Kidney capillary endothelial cell (primary cell): ENCODE measurements at places on chromosomes 13 and 19.
A peak's percentile ranks its signal among the peaks of the same experiment; 100 is the strongest.

GRCh38 chr13:98476106-98476505, 100.8 kb downstream of the STK24 start:
- peak; percentile 37 for DNase-seq

DNA sequence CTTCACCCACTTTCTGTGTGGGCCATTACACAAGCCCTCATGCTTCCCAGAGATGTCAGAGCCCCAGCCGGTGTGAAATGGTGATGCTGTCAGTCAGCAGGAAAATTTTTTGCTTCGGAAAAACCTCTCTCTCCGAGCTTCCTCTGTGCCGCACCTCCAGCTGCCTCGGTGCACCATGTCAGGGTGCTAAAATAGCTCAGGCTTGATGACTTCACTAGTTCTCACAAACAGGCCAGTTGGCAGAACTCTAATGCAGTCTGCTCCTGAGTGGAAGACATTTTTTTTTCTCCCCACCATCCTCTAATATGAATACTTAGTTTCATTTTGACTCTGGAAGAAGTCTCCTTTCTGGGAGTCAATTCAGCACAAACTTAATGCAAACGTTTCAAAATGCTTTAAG, 71.3 kb downstream of the KLF12 start:
- DNase-seq, result no peak

GRCh38 chr19:947707-948539, 22.1 kb downstream of the ARID3A start:
- DNase-seq, result no peak

DNA sequence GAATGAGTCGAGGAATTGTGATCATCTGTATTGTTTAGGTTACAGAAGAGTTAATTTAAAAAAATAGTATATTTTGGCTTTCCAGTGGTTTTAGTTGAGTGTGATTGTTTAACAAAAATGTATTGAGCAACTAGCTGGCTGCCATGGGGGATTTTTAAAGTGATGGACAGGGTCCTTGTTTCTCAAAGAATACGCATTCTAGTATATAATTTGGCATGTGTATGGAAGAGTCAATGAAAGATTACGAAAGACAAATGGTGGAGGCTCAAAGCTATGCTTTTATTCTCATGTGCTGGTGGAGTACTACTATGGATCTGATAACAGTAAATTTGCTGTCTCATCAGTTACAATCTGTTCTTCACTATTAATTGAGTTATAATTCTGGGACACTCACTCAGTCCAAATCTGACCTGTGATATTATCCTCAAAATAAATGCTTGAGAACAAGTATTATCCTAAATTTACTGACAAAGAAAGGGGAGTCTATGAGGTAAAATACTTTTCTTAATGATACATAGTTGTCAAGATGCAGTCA, 240.0 kb downstream of the GPC6 start:
- no peak for DNase-seq

DNA sequence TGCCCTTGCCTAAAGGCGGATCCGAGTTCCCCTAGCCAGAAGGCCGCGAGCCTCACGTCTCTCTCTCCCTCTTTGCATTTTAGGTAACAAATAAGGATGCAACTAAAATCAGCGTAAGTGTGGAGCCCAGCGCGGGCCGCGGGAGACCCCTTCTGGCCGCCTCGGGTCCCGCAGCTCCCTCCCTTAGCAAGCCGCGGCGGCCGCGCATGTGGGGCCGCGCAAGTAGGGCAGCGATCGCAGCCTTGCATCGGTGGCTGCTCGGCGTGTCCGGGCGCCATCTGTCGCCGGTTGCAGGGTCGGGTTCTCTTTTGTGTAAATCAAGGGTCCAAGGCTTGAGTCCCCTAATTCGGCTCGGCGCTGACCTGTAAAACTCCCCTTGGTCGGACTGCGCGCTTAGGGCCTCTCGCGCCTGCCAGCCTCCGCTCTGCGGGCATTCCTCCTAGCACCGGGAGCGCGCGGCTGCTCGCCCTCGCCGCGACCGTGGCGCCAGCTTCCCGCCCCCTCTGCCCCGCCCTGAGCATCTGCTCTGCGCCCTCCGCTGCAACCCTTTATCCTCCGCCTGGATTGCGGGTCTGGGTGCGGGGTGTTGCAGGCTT, 2.7 kb downstream of the VSTM2B start:
- DNase-seq, result peak; percentile 59

DNA sequence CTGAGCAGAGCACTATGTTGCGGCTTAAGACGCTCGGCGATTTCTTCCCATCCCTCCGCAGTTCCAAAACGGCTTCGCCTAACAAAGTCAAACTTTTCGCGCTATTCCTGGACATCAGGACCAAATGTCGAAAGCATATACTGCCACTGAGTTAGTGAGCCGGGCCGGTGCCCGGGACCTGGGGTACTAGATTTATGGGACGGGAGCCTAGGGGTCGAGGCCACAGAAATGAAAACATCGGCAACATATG, 699 bp downstream of the RCBTB2 start:
- no peak for DNase-seq

GRCh38 chr13:105952233-105952972, 583.1 kb downstream of the EFNB2 start:
- no peak for DNase-seq

DNA sequence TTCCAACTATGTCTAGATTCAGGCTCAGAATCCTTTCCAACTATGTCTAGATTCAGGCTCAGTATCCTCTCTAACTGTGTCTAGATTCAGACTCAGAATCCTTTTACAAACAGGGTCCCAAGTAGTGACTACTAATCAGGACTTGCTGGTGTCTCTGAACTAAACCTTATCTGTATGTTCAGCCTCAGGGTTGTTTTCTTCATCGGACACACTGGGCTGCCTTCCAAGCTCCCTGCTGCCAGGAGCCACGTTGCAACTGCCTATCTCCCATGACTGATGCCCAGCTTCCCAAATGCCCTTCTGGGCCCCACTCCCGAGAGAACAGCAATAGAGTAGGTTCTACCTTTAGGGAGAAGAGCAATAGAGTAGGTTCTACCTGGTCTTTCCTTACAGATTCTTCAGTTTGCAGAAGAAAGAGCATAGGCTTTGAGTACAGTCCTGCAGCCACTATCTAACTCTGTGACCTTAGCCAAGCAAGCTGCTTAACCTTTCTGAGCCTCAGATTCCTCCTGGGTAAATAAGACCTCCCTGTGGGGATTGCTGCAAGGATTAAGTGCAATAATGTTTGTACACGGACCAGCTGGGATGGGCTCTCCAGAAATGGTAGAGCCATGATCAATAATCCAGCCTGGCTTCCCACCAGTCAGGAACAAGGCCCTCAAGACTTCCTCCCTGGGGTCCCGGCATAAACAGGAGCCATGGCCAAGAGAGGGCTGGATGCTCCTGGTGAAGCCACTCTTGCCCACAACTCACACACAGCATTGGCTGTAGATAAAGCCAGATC, 61.5 kb downstream of the ZIC5 start:
- no peak for DNase-seq

- DNase-seq, result no peak
Measured at GRCh38 chr13:59790626-59791025, 373.1 kb downstream of the DIAPH3 start.

- no peak for DNase-seq
Measured at GRCh38 chr19:7848779-7849457, 18.9 kb downstream of the EVI5L start.

DNA sequence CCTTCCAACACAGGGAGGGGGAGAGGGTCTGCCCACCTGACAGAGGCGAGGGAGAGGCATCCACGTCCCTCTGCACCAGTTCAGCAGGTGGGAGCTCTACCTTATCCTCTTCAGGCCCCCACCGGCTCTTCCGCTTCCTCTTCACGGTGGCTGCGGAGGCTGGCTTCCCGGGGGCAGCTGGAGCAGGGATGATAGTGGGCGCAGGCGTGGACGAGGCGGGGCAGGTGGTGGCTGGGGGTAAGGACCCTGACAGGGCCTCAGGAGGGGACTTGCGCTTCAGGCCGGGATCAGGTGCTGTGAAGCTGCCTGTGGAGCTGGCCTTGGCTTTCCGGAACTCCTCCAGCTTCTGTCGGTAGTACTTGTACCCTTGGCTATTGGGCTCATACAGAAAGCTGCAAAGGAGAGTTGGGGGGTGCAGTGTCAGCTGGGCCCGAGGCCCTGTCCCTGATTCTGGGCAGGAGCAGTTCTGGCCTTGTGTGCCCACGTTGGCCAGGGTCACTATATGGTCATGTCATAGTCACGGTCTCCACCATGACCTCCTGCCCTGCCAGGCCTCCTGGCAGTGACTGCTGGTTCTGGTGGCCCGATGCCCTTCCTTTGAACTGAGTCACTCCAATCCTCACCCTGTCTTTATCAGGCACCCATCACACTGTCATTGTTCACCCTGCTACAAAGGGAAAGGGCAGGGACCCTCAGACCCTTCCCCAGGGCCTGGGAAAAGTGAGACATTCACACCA, 23.2 kb downstream of the SUGP1 start:
- no peak for DNase-seq

DNA sequence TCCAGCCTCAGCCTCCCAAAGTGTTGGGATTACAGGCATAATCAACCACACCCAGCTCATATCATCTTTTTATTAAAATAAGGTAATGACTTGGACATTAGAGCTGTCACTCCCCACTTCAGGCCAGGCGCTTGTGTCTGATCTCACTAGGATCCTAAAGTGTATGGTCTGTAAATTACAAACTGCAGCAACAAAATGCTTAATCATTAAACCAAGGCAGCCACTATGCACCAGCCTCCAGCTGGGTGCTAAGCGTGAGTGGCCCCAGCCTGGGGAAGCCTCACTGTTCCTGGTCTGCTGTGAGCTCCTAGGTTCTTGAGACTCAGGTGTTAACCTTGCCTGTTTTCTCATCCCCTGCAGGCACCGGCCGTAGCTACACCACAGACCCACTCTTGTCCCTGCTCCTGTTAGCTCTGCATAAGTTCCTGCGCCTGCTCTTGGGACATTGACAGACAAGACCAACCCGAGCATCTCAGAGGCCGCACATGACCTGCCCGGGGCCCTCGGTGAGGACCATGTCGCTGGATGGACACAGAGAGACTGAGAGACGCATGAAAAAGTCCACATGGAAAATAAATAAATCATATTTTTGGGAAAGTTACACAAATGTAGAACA, 37.8 kb downstream of the VSTM2B start:
- no peak for DNase-seq

DNA sequence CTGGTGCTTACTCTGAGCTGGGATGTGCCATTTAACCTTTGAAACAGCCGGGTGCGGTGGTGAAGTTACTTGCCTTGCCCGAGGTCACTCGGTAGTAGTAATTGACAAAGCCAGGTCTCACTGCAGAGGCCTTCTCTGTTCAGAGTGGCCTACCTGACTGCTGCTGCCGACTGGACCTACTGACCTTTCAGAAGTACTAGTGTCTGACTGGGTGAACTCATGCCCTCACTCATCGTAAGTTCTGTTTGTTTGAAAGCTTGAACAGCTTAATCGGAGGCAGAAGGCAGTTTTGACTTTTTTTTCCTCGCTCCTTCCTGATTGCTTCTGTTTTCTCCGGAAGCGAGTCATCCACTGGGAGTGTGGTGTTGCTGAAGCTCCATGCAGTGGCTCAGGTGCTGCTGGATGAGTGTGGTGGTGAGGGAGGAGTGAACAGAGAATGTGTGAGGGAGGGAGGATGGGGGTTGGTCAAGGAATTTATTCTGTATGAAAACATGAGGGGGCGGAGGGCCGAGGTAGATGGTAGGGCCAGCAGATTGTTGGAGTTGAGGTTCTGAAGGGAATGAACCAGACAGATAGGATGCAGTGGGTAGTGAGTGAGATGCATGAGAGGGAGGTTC, 2.7 kb downstream of the SPINT2 start:
- DNase-seq, result no peak

DNA sequence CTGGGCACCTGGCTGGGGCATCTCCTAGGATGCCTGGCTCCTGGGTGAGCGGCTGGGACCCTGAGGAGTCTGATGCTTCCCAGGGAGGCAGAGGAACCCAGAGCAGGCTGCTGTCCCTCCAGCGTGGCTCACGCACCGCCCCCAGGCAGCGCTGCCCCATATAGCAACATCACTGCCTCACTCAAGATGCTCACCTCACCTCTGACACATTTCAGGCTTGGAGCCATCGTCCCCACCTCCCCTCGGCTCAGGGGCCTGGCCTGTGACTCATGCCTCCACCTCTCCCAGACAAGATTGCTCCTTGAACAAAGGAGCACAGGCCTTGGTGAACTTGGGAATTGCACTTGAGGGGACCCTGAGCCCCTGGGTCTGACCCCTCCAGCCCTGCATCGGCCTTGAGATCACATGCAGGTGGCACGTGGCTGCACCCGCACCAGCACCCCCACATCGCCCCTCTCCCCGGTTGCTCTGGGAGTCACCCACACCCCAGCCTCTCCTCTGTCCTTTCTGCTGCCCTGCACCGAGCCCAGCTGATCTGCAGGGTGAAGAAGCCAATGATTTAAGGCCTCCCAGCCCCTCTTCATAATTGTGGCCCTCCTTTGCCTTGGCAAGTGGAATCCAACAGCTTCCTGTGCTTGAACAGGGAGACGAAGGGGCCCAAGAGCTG, 11.2 kb downstream of the CEBPA start:
- no peak for DNase-seq

DNA sequence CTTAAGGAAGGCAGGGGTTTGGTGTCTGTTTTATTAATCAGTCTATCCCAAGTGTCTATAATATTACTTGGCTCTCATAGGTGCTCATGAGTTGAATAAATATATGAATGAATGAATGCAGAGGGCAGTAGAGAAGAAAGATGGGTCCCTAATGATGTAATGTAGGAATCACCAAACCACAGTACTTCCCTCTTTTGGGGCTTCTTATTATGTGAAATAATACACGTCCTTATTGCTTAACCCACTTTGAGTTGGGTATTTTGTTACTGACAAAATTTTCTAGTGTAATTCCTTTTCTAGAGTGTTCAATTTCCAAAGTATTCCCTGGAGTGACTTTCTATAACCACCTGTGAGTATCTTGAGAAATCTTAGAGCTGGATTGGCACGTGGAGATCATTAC, 13.2 kb downstream of the KLK5 start:
- no peak for DNase-seq

GRCh38 chr19:37007587-37008220, 70.5 kb upstream of the ZNF420 start:
- peak; percentile 10 for DNase-seq

DNA sequence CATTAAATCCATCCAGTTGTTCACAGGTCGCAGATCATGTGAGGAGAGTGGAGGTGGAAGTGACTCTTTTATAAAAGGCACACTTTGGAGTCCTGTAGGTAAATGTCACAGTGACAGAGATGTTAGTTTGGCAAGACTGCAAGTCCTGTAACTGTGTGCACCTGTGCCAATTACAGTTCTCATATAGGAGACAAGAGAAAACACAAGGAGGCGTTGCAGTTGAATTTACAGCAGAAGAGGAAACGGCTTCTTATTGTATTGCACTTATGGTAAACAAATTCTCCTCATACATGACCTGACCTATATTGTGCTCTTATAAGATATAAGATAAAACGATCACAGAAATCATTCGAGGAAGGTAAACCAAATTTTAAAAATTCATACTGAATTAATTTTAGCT, 732.8 kb upstream of the SLC10A2 start:
- no peak for DNase-seq

- no peak for DNase-seq
Measured at GRCh38 chr19:5165697-5166019, 175.0 kb downstream of the PTPRS start.
